ENCODE measurements at places on chromosomes 2 and 18.

GRCh38 chr2:223580951-223581350 is 21.2 kb downstream of the SCG2 start:
- DNase-seq = no peak

- no peak for DNase-seq
Observed at GRCh38 chr2:27264253-27264752, 1.5 kb upstream of the SLC30A3 start.

- peak; percentile 43 for DNase-seq
Observed at GRCh38 chr18:46343931-46344372, 239.8 kb downstream of the HAUS1 start.

GRCh38 chr18:63553081-63553480 is 10.9 kb downstream of the SERPINB12 start:
- DNase-seq = no peak

DNA sequence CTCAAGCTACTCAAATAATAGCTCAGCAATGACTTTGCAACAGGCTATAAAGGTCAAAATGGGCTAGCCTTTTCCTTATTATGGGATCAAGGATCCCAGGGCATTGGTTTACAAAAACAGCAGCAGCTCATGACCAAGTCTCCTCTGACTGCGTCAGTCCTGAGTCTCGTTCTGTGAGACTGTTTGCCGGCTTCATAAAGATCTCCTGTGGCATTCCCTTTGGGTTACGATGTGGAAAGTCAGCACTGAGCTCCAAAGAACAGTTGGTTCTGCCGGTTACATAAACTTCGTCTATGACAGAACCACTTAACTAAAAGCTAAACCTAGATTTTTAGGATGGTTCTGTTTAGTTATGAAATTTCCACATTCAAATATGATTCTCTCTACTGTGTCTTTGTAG is 674.9 kb downstream of the ZEB2 start:
- DNase-seq = no peak

DNA sequence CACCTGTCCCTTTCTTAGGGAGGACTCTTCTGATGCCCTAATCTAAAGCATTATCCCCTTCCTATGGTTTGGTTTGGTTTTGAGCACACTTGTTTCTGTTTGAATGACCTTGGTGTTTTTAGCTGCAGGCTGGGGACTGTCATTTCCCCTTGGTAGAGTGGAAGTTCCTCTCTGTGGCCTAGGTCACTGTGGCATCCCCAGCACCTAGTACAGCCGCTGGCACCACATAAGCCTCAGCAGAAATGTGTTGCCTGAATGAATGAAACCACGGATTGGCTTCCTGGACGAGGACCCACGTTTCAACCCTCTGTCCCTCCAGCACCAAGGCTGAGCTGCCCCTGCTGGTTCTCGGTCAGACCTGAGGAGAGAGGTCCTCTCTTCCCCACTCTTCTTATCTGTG is 159.9 kb downstream of the CTIF start:
- no peak for DNase-seq

DNA sequence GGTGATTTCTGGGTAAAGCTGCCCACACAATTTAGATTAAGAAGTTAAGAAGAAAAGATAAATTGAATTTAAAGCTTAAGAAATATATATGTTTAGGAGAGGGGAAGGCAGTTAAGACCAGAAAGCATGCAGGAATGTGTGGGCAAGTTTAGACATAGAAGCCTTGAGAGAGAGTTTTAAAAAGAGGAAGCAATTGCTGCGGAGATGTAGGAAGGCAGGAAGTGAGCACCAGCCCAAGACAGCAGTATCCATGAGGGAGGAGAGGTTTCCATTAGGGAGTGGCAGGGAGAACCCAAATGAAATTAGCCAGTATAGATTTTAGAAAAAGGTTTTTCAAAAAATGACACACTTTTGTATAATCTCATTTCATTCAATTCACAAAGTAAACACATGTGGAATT is 24.3 kb downstream of the DSC2 start:
- DNase-seq = no peak

- DNase-seq = no peak
Observed at GRCh38 chr2:152815634-152816257, 97.3 kb downstream of the ARL6IP6 start.

GRCh38 chr2:27125104-27125503 is 1.5 kb downstream of the ABHD1 start:
- DNase-seq = no peak

DNA sequence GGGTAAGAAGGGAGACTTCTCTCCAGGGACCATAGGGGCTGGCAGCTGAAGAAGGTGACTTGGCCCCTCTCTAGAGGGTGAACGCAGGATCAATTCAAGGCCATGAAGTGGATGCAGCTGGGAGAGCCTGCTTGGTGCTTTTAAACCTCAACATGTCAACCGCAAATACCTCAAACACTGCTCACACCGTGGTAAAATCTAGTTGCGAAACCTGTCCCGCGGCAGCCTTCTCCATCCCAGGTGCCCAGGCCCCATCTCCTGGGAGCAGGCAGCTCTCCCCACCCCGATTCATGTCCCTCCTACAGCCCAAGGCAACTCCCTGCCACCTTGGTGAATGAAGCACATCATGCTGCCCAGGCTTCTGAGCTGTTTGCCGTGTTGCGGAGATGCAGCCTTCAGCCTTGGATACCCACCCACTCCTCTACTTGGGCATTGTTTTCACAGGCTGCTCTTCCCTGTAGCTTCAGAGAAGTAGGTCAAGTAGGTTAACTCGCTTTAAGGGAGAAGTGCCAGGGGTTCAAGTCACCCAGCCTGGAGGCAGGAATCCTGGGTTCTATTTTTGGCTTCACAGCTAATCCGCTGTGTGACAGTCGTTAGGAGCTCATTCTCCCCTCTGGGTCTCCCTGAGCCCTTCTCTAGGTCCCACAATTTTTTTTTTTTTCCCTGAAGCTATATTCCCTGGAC is 6.2 kb upstream of the EFR3B start:
- no peak for DNase-seq

DNA sequence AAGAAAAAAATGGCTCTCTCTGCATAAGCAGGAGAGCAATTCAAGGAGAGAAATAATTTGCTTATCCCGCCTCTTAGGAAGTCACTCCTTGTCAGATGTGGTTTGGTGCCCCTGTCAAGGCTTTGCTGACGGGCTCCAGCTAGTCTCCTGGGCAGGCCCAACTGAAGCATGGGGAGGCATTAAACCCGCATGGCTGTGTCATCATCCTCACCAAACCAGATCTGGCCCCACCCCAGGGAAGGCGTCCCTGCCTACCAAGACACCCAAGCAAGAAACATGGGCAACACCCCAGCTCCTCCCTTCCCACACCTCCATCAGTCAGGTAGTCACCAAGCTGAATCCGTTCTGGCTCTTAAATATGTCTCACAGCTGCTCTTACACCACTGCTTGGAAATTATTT is 108.0 kb downstream of the SGPP2 start:
- DNase-seq = no peak

DNA sequence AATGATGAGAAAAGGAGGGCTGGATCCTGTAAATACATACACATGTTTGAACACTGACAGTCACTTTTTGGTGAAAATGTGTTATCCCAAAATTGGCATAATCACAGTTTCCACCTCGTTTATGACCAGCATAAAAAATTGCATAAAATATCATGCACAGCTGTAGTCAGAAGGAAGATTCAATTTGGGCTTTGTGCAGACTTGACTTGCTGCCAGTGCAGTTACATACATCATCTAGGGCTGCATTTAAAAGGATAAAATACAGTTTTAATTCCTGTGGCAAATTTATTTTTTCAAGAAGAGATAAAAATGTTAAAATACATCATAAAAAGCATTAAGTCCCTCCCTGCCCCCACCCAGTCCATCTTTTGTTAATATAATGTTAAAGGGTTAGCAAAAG is 103.8 kb downstream of the VWC2L start:
- DNase-seq = no peak

DNA sequence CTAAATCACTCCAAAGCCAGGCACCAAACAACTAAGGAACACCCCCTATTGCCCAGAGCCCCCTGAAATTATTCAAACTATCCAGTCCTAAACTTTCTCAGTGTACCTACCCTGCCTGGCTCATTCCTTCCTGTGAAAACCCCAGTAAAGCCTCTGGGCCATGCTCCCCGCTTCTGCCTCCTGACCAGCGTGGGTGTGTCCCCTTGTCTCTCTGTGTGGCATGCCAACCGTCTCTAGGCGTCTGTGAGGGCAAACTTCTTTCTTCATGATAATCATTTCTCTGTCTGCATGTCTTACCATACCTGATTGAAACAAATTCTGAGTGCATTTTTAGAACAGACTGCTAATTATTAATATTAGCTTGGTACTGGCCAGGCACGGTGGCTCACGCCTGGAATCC is 109.0 kb upstream of the MSH2 start:
- DNase-seq = no peak

- no peak for DNase-seq
Observed at GRCh38 chr18:46301571-46301970, 197.4 kb downstream of the HAUS1 start.

GRCh38 chr18:12686100-12686499 is 16.4 kb downstream of the CEP76 start:
- DNase-seq = no peak

GRCh38 chr2:112251271-112251670 is 3.6 kb downstream of the ZC3H8 start:
- no peak for DNase-seq

DNA sequence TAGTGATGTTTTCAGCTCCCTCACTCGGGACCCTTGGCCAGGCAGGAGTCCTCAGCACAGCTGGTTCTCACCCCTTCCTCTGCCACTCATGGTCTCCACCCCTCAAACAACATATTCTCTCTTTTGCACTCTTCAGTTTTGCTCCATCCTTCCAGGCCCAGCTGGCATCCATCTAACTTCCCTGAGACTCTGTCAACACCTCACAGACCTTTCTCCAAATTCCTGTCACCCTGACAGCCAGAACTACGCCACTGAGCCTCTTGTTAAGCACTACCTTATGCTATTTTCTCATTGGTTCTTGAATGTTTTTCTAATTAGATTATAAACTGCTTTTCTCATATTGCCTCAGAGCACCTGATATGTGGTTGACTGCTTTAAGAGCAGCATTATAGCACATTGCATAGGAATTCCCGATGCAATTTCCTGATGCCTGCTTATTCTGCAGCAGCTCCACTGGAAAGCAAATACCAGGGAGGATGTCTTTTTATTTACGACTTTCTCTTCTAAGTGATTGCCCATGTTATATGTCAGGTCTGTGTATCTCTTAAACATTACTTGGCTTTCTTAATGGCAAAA is 12.4 kb upstream of the INO80C start:
- DNase-seq = no peak

- DNase-seq = no peak
Observed at GRCh38 chr2:39701137-39701536, 35.4 kb downstream of the TMEM178A start.

GRCh38 chr2:236823963-236824362 is 254.3 kb downstream of the ACKR3 start:
- no peak for DNase-seq

DNA sequence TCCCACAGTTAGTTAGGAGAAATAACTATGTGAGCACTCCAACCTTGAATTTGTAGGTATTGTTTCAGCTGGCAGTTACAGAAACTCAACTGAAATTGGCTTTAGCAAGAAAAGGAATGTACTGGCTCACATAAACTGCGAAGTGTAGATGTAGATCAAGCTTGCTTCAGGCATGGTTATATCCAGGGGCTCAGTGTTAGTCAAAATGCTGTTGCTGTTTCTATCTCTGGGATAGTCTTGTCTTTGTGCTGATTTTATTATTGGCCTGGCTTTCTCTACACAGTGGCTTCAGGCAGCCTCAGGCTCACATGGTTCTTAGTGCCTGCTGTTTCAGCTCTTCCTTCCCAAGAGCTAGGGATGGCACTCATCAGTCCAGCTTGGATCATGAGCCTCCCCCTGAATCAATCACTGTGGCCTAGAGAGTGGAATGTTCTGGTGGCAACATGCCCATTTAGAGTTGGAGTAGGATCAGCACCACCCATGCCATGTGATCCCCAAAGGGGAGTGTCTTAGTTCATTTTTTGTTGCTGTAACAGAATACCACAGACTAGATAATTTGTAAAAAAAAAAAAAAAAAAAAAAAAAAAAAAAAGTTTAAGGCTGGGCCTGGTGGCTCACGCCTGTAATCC is 69.1 kb upstream of the FOXI3 start:
- DNase-seq = no peak

GRCh38 chr18:525036-525797 is 24.7 kb upstream of the COLEC12 start:
- no peak for DNase-seq

- no peak for DNase-seq
Observed at GRCh38 chr18:37604032-37604431, 38.4 kb upstream of the CELF4 start.

- DNase-seq = no peak
Observed at GRCh38 chr2:12412898-12413305, 303.8 kb upstream of the TRIB2 start.

DNA sequence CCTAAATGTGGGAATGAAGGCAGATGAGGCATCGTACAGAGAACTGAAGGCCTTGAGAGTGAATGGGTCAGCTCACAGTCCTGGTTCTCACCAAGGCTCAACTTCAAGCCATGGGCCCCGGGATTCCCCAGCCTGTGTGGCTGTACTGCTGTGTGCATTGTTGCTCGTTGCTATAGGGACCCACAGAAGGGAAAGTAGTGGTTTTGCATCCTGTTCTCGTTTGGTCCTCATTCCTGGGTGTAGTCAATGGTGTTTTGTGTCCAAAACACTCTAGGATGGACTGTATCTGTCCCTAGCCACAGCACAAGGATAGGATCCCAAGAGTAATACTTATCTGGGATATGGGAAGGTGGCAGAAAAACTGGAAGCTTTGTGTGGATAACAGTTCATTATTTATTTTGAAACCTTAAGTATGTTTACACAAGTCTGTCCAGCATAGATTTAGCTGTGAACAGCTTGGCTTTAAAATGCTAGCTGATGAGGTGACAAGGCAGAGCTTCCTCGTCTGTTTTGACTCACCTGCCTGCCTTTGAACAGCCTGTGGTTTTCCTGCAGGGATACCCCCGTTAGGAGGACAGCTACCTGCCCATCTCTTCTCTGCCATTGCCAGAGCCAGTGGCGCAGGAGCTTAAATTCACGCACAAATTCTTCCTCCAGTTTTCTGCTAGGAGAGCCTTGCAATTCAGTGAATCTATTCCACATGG is 85.0 kb downstream of the WDSUB1 start:
- no peak for DNase-seq

DNA sequence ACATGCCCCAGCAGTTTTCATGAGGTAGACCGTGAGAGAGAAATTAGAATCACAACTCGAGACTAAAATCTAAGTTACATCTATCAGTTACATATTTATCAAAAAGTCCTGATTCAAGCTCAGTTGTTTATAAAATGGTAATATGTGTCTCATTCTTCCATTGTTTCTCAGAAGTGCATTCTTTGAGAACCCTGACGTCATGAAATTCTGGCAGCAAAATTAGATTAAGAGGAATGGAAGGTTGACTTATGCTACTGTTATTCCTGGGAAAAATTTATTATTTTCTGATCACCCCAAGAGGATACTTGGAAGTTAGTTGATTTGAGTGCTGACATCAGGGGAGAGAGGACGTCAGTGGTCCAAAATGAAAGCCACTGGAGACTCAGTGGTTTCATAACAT is 1864.8 kb upstream of the LRRTM1 start:
- no peak for DNase-seq

DNA sequence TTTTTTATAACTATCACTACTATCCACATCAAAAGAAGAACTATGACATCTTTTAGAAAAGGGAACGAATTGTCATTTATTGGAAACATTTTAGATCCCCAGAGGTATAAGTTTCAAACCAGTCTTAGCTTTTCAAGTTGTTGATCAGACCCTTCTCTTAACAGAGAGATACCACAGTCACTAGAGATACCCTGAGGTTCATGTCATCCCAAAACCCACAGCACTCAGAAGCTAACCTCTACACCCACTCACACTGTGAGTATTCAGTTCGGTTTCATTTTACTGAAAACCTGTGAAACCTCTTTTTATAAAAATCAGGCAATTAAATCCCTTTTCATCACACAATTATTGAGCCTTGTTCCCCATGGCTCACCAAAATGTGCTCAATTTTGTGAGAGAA is 156.2 kb downstream of the DTNA start:
- DNase-seq = no peak

Measured in glutamatergic neuron (in vitro differentiated cells).